Activated T-cell treated with anti-CD3 and anti-CD28 coated beads, Interleukin-2, amount 50 U/mL, for 24 hours (primary cell): ENCODE measurements at places on chromosomes 7 and 10.
A peak's percentile ranks its signal among the peaks of the same experiment; 100 is the strongest.

GRCh38 chr10:36187380-36188079 is 545.4 kb upstream of the FZD8 start:
- no peaks in the 10 kb centered on the region for H3K4me1 ChIP-seq
- H3K27ac ChIP-seq = no peak overlapping the region
- no peak overlapping the region for H3K4me3 ChIP-seq
- no peaks in the 10 kb centered on the region for H3K27me3 ChIP-seq
- no peak for DNase-seq

- no peak overlapping the region for H3K27ac ChIP-seq
- H3K4me1 ChIP-seq = peaks cover 45% of the 10 kb centered on the region
- no peak overlapping the region for H3K4me3 ChIP-seq
- no peaks in the 10 kb centered on the region for H3K27me3 ChIP-seq
Measured at GRCh38 chr10:11170993-11171851, 153.6 kb downstream of the CELF2 start.

DNA sequence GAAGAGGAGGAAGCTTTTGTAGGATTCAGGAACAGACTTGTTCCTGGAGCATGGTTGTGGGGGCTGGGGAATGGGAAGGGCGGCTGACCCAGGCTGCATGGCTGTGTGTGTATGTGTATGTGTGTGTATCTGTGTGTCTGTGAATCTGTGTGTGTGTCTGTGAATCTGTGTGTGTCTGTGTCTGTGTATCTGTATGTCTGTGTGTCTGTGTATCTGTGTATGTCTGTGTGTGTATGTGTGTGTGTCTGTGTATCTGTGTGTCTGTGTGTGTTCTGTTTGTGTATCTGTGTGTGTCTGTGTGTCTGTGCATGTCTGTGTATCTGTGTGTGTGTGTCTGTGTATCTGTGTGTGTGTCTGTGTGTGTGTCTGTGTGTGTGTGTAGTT is 6.6 kb upstream of the STX1A start:
- no peak overlapping the region for H3K4me3 ChIP-seq
- peaks cover 12% of the 10 kb centered on the region for H3K27me3 ChIP-seq
- no peaks in the 10 kb centered on the region for H3K36me3 ChIP-seq
- no peak overlapping the region for H3K27ac ChIP-seq

DNA sequence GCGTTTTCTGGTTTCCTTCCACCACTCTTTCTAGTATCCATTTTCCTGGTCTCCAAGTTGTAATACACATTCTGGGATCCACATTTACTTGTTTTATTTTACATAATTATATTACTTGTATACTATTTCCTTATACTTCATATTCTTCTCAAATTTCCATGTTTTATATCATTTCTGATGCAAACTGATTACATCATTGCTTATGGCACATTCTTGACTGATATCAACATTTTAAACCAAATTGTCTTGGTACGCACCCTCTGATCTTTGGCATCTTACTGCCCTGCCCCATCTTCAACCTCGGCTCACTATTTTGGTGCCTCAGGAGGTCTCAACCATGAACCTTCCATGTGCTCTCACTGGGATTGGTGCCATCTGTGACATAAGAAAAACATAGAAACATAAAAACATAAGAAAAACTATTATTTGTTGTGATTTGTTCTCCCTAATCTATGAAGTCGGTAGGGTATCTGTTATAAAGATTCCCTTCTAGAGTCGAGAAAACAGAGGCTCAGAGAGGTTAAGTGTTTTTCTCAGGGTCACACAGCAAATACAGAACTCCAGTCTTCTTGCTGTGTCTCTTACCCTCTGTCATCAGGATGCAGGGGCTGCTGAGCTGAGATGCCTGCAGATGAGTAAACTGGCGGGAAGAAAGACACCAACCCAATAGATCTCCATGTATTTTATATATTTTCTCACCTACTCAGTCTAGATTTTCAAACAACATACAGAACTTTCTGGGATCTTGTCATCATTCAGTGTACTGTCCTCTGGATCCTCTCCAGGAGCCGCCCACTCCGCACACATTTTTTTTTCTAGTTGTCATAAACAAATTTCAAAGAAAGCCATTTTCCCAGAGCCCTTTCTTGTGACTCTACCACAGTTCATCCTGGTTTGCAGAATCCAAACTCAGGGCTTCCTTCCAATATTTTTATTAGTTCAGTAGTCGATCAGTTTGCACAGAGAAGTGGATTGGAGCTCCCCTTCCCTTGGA is 79.5 kb downstream of the PARP12 start:
- DNase-seq = no peak
- H3K4me1 ChIP-seq = peaks cover 18% of the 10 kb centered on the region
- no peak overlapping the region for H3K4me3 ChIP-seq
- no peaks in the 10 kb centered on the region for H3K36me3 ChIP-seq
- no peaks in the 10 kb centered on the region for H3K27me3 ChIP-seq

DNA sequence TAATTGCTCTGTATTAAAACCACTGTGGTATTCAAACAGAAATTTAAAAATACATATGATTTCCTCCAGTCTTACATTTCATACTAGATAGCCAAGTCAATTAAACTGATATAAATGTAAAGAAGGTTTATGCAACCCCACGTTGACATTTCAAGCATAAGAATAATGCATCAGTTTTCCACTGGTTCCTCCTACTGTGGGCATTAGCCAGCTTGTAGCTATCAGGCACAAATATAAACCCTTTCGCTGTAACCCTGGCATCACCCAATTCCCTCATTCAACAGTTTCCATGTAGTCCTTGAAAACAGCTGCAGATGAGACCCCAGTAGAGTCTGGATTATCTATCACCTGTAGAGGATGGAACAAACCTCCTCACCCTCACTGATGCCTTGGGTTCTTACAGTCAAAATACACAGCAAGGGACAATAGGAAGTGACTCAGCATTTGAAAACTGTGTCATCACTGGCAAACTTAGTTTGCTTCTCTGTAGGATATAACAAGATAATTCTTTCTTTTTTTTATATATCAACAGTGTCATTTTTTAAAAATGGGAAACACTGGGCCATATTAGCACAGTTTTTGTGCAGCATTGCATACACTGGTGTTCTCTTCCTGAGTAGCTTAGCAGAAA is 113.0 kb downstream of the PDE1C start:
- H3K4me1 ChIP-seq = no peaks in the 10 kb centered on the region
- no peak overlapping the region for H3K4me3 ChIP-seq
- no peak for DNase-seq
- no peaks in the 10 kb centered on the region for H3K27me3 ChIP-seq
- H3K27ac ChIP-seq = no peak overlapping the region

- H3K4me1 ChIP-seq = peaks cover 42% of the 10 kb centered on the region
- DNase-seq = no peak
- peak overlapping the region; percentile 59 for H3K27ac ChIP-seq
- no peaks in the 10 kb centered on the region for H3K27me3 ChIP-seq
Measured at GRCh38 chr10:63429281-63429680, 36.5 kb downstream of the JMJD1C start.

- H3K4me3 ChIP-seq = peak overlapping the region; percentile 64
- peak; percentile 49 for DNase-seq
- H3K36me3 ChIP-seq = no peaks in the 10 kb centered on the region
- no peaks in the 10 kb centered on the region for H3K27me3 ChIP-seq
Measured at GRCh38 chr10:71727738-71728737, 8.5 kb upstream of the C10orf105 start.

- no peak overlapping the region for H3K27ac ChIP-seq
- DNase-seq = no peak
Measured at GRCh38 chr10:24513155-24513554, 210.5 kb downstream of the ARHGAP21 start.

DNA sequence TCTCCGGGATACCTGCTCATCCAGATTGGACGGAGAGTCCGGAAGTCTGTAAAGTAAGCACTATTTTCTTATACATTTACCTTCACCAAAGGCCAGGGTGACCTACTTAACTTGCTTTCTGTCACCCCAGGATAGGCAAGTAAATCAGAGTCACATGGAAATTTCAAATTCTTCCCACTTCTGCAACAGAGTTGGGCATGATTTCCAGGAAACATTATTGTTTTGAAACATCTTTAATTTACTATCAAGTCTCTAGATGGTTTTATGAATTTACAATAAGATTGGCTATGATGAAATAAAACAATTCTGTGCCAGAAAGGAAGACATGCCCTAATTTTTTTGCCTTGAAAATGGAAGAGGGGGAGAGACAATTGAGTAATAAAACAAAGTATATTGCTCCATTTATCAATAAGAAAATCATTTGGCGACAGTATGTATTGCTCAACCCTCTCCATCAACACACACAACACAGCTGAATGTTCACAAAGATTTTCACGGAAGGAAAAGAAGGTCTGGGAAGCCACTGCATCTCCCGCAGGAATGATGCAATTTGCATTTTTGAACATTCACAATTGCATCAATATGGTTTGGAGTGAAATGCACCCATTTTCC is 702.8 kb downstream of the PARD3 start:
- H3K4me1 ChIP-seq = no peaks in the 10 kb centered on the region
- H3K4me3 ChIP-seq = no peak overlapping the region
- no peak overlapping the region for H3K27ac ChIP-seq
- H3K36me3 ChIP-seq = no peaks in the 10 kb centered on the region
- DNase-seq = no peak
